Cortex of kidney (tissue), 1 donor: ENCODE measurements at places on chromosomes 6 and 20.

GRCh38 chr6:16674801-16675392 is 86.4 kb downstream of the ATXN1 start:
- DNase-seq = no peak

DNA sequence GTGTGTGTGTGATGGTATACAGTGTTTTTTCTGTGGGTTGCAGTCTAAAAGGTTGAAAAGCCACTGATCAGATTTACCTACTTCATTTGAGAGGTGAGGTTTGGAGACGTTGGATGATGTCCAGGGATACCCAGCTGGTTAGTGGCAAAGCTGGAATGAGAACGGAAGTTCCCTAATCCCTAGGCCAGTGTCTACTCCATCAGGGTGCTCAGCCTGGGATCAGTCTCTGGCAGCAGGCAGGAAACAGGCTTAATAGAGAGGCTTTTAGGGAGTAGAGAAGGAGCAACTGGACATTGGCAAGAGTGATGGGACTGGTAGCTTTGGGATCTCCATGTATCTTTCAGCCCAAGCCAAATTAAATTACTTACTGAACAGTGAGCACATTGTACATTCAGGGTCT is 80.7 kb downstream of the C6orf52 start:
- no peak for DNase-seq

- no peak for DNase-seq
Measured at GRCh38 chr20:2693286-2694007, 867 bp downstream of the EBF4 start.

- DNase-seq = no peak
Measured at GRCh38 chr6:157246048-157246630, 77.2 kb downstream of the TMEM242 start.
